PC-9 (cell line): ENCODE measurements at places on chromosomes 16 and 17.

DNA sequence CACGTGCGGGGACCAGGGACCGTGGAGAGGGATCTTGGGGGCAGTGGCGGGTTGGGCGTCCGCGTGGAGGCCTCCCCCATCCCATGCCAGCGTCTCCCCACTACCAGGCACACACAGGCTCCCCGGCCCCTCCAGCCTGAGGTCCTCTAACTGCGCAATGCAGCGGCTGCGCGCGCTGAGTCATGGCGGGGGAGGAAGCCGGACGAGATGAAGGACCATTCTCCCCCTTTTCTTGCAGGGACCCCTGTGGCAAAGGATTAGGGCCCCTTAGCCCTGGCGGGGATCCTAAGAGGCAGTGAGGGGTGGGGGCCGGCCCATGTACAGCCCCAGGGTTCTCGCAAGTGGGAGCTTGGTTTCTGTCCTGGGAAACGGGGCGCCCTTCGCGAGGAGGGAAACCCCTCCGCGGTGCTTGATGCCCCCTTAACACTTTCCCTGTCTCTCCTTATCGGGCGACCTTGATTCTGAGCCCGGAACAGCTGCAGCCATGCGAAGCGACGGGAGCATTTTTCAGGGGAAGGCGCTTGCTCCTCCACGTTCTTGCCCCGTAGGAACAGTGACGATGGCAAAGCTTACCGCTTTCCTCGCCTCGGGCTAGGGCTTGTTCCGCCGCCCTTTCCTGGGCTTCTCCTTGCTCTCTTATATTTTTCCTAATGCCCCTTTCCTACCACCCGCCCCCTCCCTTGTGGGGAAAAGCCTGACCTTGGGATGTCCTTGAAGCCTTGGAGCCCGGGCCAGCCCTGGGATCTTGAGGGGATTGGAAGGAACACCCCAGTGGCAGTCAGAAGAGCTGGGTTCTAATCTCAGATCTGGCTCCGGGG is 592 bp downstream of the ALDOA start:
- no peak for DNase-seq
- H3K36me3 ChIP-seq: peaks cover 38% of the 10 kb centered on the region
- H3K4me3 ChIP-seq: peak overlapping the region; percentile 94
- peak overlapping the region; percentile 92 for H3K27ac ChIP-seq
- no peaks in the 10 kb centered on the region for H3K27me3 ChIP-seq

GRCh38 chr16:89779909-89780305 is 36.5 kb downstream of the FANCA start:
- 0 out of 2 replicates have a peak, but pooled peaks cover 3% of the 10 kb centered on the region for H3K36me3 ChIP-seq
- H3K4me1 ChIP-seq: no peaks in the 10 kb centered on the region
- H3K27ac ChIP-seq: no peak overlapping the region
- H3K27me3 ChIP-seq: no peaks in the 10 kb centered on the region
- H3K4me3 ChIP-seq: no peak overlapping the region

GRCh38 chr17:38711792-38712571 is 6.9 kb downstream of the MLLT6 start:
- no peak overlapping the region for H3K27ac ChIP-seq
- H3K36me3 ChIP-seq: peaks cover 21% of the 10 kb centered on the region

- no peaks in the 10 kb centered on the region for H3K27me3 ChIP-seq
- no peak for DNase-seq
- H3K4me1 ChIP-seq: peaks cover 3% of the 10 kb centered on the region
- H3K36me3 ChIP-seq: no peaks in the 10 kb centered on the region
- no peak overlapping the region for H3K27ac ChIP-seq
Observed at GRCh38 chr17:7711051-7711755, 6.2 kb downstream of the EFNB3 start.

GRCh38 chr17:51765282-51766135 is 393.0 kb downstream of the CA10 start:
- no peaks in the 10 kb centered on the region for H3K36me3 ChIP-seq
- H3K4me3 ChIP-seq: no peak overlapping the region
- no peak overlapping the region for H3K27ac ChIP-seq
- DNase-seq: no peak
- H3K4me1 ChIP-seq: no peaks in the 10 kb centered on the region

- no peaks in the 10 kb centered on the region for H3K27me3 ChIP-seq
- DNase-seq: no peak
- H3K4me1 ChIP-seq: peaks cover 5% of the 10 kb centered on the region; the same call in 1 of the 2 replicates
Observed at GRCh38 chr16:2962334-2963073, 1.6 kb upstream of the KREMEN2 start.

DNA sequence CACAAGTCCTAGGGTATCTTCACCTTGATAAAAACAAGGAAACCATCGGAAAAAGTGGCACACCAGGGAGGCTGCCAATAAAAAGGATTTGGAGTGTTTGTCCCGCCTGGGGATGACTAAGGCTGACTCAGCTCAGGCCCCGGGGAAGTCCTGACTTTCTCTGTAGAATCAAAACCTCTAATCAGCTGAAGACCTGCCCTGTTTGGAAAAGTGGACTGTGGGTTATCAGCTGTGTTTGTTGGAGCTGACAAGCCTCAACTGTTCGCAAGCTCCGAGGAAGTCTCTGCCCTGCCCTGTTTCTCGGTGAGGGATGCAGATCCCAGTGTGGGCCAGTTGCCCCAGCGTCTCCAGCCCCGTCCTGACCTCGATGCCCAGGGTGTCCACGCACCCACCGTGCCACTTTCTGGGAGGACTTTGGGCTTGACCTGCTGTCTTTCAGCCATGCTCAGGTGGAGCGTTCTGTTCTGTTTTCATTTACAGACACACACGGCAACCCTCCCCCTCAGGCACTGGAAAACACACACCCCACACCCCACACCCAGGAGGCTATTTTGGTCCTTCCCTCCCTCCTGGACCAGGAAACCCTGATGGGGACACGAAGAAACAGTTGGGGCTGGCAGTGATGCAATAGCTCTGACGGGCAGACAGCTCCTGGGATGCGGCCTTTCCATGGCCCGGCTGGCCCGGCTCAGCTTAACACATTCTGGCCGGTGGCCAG is 27.6 kb upstream of the PITPNA start:
- peak; percentile 84 for DNase-seq
- peak overlapping the region; percentile 30 for H3K27ac ChIP-seq
- peak overlapping the region; percentile 19; the same call in 1 of the 2 replicates for H3K4me3 ChIP-seq
- H3K36me3 ChIP-seq: no peaks in the 10 kb centered on the region

GRCh38 chr17:382644-383533 is 30.3 kb upstream of the RPH3AL start:
- H3K27ac ChIP-seq: no peak overlapping the region
- no peak overlapping the region for H3K4me3 ChIP-seq
- H3K4me1 ChIP-seq: 0 out of 2 replicates have a peak, but pooled peaks cover 3% of the 10 kb centered on the region
- no peaks in the 10 kb centered on the region for H3K27me3 ChIP-seq
- H3K36me3 ChIP-seq: no peaks in the 10 kb centered on the region
- no peak for DNase-seq

GRCh38 chr16:88509749-88510069 is 56.6 kb downstream of the ZFPM1 start:
- no peak overlapping the region for H3K4me3 ChIP-seq
- no peak overlapping the region for H3K27ac ChIP-seq
- no peak for DNase-seq
- H3K27me3 ChIP-seq: no peaks in the 10 kb centered on the region

GRCh38 chr16:51431517-51432241 is 280.6 kb upstream of the SALL1 start:
- H3K4me3 ChIP-seq: no peak overlapping the region
- no peak overlapping the region for H3K27ac ChIP-seq
- H3K27me3 ChIP-seq: no peaks in the 10 kb centered on the region
- H3K36me3 ChIP-seq: no peaks in the 10 kb centered on the region
- no peaks in the 10 kb centered on the region for H3K4me1 ChIP-seq

DNA sequence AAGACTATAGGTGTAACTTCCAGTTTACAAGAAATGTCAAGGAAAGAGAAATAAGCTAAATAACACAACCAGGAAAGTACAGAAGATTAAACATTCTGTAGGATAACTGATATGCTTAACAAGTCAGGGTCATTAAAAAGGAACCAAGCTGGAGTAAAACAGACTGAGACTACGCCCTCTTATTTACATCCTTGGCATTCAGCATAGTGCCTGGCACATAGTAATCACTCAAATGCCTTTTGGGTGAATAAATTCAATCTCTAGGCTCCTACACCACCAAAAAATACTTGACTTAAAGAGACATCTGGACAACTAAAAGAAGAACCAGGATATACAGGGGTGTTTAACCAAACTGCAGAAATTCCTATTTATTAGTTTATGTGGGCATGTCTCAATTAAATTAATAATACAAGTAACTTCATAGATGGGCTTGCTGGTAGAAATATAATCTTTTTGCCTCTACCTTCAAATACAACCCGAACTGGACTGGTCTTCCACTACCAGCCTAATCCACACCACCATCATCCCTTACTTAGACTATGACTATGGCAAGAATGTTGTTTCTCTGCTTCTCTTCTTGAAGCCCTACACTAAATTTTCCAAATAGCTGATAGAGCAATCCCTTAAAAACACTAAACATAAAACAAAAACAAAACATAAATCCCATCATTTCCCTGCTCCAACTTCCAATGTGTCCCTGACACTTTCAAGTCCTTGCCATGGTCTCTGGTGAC is 47.7 kb upstream of the ULK2 start:
- peaks cover 31% of the 10 kb centered on the region for H3K36me3 ChIP-seq
- H3K27me3 ChIP-seq: no peaks in the 10 kb centered on the region
- no peaks in the 10 kb centered on the region for H3K4me1 ChIP-seq
- H3K4me3 ChIP-seq: no peak overlapping the region
- no peak overlapping the region for H3K27ac ChIP-seq

DNA sequence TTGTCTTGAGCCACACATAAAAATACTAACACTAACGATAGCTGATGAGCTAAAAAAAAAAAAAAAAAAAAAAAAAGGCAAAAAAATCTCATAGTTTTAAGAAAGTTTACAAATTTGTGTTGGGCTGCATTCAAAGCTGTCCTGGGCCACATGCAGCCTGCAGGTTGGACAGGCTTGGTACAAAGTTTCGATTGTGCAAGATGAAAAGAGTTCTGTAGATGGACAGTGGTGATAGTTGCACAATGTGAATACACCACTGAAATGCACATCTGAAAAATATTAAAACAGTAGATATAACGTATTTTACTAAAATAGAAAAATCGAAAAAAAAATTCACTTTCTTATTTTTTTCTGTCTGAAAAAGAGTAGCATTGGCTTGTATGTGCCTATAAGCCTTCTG is 42.9 kb downstream of the AMFR start:
- peaks cover 17% of the 10 kb centered on the region for H3K4me1 ChIP-seq
- H3K4me3 ChIP-seq: no peak overlapping the region
- peak overlapping the region; percentile 63 for H3K27ac ChIP-seq
- H3K27me3 ChIP-seq: no peaks in the 10 kb centered on the region

DNA sequence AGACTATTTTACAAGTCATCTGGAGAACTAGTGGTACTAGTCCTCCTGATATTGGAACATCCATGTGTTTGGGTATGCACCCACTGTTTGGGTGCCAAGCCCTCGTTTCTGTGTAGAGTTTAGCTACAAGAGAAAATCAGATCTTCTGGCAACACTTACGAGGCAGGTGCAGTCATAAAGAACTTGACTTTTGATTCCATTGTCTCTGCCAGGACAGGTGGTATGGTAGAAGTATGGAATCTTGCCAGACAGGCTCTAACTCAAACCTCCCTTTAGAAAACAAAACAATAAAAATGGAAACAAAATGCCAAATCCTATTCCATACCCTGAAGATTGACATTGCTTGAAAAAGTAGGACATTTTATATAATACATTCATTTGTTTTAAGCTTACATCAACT is 16.0 kb downstream of the RNF43 start:
- H3K27ac ChIP-seq: no peak overlapping the region
- no peak overlapping the region for H3K4me3 ChIP-seq
- H3K36me3 ChIP-seq: no peaks in the 10 kb centered on the region
- H3K27me3 ChIP-seq: 0 out of 2 replicates have a peak, but pooled peaks cover 7% of the 10 kb centered on the region
- H3K4me1 ChIP-seq: peaks cover 23% of the 10 kb centered on the region

DNA sequence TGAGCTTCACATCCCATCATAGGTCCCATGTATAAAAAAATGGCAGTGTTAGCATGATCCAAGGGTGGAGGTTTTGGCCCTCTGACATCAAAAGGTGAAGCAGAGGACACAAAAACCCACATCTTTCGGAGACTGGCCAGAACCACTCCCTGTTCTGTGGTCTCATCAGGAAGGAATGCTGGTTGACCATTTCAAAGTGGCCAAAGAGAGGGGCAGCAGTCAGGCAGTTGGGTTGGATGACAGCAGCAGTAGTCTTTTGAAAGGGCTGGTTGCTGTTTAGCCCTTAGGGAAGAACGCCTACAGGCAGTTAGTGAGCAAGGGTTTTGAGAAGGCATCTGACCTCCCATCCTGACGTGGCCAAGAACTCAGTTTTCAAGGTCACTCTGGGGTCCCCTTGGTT is 40.5 kb downstream of the LCMT1 start:
- H3K36me3 ChIP-seq: peaks cover 4% of the 10 kb centered on the region; the same call in 1 of the 2 replicates
- H3K27me3 ChIP-seq: no peaks in the 10 kb centered on the region
- DNase-seq: peak; percentile 86
- peak overlapping the region; percentile 80 for H3K27ac ChIP-seq
- H3K4me1 ChIP-seq: peaks cover 29% of the 10 kb centered on the region
- H3K4me3 ChIP-seq: no peak overlapping the region

- H3K4me1 ChIP-seq: no peaks in the 10 kb centered on the region
- DNase-seq: no peak
- H3K27ac ChIP-seq: no peak overlapping the region
- no peaks in the 10 kb centered on the region for H3K27me3 ChIP-seq
- no peaks in the 10 kb centered on the region for H3K36me3 ChIP-seq
Observed at GRCh38 chr16:54239456-54239855, 47.1 kb downstream of the IRX3 start.

GRCh38 chr17:41750862-41751261 is 16.4 kb upstream of the HAP1 start:
- H3K4me1 ChIP-seq: no peaks in the 10 kb centered on the region
- no peaks in the 10 kb centered on the region for H3K27me3 ChIP-seq
- H3K4me3 ChIP-seq: no peak overlapping the region
- H3K27ac ChIP-seq: no peak overlapping the region
- no peaks in the 10 kb centered on the region; the same call in 1 of the 2 replicates for H3K36me3 ChIP-seq
- no peak for DNase-seq

DNA sequence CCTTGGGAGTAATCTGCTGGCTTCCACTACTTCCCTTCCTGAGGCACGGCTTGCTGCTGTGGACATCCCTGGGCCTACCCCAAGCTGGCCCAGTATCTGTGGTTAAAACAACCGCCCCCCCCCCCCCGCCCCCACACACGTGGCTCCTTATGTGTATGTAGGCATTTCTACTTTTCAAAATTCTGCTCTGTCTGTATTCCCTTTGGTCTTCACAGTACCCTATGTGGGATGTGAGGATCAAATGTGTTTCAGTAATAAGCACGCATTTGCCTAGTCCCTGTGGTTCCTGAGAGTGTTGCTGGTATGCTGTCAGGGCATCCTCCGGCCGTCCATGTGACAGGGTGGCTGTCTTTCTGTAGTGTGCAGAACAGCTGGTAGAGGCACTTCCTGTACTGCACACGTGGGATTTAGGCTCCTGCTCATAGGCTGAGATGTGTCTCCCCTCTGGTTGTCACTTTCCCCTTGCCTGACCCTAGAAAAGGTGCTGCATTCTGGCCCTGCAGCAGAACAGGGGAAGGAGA is 2.2 kb downstream of the NT5M start:
- H3K27me3 ChIP-seq: no peaks in the 10 kb centered on the region
- no peak overlapping the region for H3K27ac ChIP-seq
- no peak for DNase-seq
- no peak overlapping the region for H3K4me3 ChIP-seq
- no peaks in the 10 kb centered on the region for H3K36me3 ChIP-seq
- peaks cover 6% of the 10 kb centered on the region; the same call in 1 of the 2 replicates for H3K4me1 ChIP-seq

- H3K27ac ChIP-seq: no peak overlapping the region
- no peaks in the 10 kb centered on the region for H3K27me3 ChIP-seq
- peaks cover 58% of the 10 kb centered on the region for H3K4me1 ChIP-seq
- no peak for DNase-seq
Observed at GRCh38 chr16:87855852-87856715, 13.2 kb downstream of the SLC7A5 start.

GRCh38 chr17:74850310-74850709 is 9.4 kb downstream of the GRIN2C start:
- no peak for DNase-seq
- H3K27ac ChIP-seq: no peak overlapping the region
- H3K27me3 ChIP-seq: peaks cover 47% of the 10 kb centered on the region
- no peaks in the 10 kb centered on the region for H3K36me3 ChIP-seq
